ENCODE measurements at places on chromosomes 6 and 20.
A peak's percentile ranks its signal among the peaks of the same experiment; 100 is the strongest.

GRCh38 chr6:162845972-162846371 lies 118.2 kb downstream of the PACRG start:
- DNase-seq: no peak

DNA sequence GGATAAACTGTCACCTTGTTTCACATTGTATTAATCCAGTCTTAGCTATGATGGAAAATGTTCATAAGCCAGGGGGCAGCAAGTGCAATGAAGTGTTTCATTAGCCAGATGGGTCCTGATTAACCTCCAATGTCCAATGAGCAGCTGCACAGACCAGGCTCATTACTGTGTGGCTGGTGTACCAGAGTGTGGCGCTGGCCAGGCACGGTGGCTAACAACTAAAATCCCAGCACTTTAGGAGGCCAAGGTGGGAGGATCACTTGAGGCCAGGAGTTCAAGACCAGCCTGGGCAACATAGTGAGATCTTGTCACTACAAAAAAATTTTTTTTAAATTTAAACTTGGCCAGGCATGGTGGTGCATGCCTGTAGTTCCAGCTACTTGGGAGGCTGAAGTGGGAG lies 201.7 kb upstream of the FOXQ1 start:
- no peak for DNase-seq

DNA sequence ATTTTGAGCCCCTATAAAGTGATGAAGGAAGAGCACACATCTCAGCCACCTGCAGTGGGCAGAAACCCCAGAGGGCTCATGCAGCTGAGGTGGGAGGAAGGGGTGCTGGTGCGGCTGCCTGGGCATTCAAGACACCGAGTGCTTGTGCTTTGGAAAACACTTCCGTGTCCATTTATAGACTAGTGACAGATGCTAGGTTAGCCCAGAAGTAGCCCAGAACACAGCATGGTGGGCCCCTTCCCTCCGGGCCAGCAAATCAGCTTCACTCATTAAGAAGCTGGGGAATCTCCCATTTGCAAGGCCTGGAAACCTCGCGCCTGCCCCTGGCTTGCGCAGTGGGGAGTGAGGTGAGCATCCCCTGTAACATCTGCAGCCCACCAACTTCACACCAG lies 12.9 kb downstream of the BEND3 start:
- no peak for DNase-seq

GRCh38 chr6:134602123-134602522 lies 284.2 kb upstream of the SGK1 start:
- no peak for DNase-seq

DNA sequence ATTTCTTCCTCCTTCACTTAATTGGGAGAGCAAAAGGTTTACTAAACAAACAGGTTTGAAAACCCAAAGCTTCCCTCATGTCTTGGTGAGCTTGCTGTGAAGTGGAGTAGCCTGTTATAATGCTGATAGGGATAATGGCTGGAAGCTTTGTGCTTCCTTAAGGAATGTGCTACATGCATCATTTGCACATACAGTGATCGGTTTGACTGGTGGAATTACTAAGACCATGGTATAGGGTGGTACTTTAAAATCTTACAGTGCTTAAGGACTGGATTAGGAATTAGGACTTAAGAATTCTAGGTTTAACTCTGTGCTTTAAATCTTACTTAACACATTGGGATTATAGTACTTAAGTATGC lies 75.7 kb downstream of the ARID1B start:
- DNase-seq: no peak

- DNase-seq: no peak
Measured at GRCh38 chr6:31621991-31622390, 1.5 kb downstream of the PRRC2A start.

DNA sequence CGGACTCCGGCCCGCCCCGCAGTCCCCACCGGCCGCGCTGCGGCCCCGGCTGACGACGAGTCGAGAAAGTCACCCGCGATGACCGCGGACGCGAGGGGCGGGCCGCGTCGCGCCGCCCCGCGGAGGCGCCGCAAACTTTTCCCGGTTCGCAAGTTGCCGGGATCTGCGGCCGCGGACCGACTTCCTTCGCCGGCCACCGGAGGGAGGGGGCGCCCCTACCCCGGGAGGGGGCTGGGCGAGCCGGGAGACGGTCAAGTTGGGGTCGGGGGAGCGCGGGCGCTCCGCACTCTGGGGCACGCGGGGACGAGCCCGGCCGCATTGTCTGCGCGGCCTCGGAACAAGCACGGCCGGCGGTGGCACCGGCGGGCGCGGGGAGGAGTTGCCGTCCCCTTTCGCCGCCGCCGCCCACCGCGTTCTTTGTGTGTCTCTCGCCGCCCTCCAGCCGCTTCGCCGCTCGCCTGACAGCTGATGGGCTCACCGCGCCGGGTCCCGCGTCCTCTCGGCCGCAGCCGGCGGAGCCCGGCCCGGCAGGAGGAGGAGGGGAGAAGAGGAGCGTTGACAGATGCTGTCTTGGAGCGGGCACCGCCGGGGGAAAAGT lies 131.6 kb downstream of the OGFRL1 start:
- DNase-seq: peak; percentile 34

DNA sequence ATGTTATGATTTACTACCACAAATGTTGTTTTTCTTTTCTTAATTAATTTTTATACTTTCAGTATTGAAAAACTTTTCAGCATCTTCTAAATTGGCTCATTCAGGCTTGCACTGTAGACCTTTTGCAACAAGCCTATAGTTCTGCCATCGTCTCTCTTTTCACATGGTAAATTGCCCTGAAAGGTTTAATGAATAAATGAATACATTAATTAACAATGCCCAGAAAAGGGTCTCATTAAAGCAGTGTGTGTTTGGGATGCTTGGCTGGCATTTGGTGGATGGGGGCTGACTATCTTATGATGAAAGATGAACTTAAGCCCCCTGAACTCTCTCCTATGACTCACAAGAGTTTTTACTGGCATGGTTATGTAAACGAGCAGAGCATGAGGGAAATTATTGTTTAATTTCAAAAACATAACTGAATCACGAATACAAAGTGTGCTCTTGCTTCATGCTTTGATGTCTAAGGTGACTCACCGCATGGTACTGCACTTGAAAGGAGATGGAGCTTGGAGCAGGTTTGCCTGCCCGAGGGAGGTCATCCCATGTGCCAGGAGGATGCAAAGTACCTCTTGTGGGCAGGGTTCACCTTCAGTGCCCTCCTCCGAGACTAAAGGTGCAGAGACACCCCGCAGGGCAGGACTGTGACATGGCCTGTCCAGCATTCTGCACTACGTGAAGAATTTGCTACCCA lies 13.8 kb upstream of the PCK1 start:
- DNase-seq: peak; percentile 58

DNA sequence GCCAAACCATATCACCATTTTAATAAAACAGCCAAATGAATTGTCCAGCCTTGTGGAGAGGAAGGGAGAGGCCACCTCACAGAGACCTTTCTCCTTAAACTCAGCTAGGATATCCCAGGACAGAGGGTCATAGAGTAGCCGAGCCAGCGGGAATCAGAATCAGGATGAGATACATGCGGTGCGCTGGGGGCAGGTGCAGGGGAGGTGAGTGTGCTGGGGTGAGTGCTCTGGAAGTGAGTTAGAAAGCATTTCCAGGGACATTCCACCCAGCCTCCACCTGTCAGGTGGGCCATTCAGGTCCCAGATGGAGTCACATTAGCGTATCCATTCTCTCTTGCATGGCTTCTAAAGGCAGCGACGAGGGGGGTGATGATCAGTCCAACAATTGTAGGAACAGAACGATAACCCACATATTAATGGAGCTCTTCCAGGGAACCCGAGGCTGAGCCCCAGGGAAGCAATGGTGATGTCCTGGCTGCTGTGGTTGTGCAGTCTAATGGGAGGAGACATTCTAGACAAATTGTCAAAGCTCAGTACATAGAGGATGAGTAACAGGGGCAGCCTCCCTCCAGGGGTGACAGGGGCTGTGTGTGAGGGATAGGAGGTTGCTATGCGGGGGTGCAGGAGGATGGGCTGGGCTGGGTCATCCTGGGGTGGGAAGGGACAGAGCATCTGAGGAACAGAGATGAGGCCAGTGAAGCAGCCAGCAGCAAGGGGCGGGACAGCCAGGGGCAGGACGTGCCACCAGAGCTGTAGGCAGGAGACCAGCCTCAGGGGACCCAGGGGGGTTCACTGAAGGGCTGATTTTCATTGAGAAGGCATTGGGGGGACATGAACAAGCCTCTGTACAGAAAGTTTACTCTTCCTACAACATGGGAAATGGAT lies 88.7 kb upstream of the FRMD1 start:
- no peak for DNase-seq

GRCh38 chr20:3510110-3510509 lies 39.3 kb downstream of the ATRN start:
- no peak for DNase-seq

GRCh38 chr6:96330884-96331283 lies 190.7 kb upstream of the UFL1 start:
- no peak for DNase-seq

GRCh38 chr6:1757131-1757530 lies 147.4 kb downstream of the FOXC1 start:
- no peak for DNase-seq

GRCh38 chr6:130394246-130394645 lies 28.4 kb downstream of the TMEM200A start:
- DNase-seq: no peak

- peak; percentile 60 for DNase-seq
Measured at GRCh38 chr6:43263314-43264178, 20.3 kb downstream of the TTBK1 start.

DNA sequence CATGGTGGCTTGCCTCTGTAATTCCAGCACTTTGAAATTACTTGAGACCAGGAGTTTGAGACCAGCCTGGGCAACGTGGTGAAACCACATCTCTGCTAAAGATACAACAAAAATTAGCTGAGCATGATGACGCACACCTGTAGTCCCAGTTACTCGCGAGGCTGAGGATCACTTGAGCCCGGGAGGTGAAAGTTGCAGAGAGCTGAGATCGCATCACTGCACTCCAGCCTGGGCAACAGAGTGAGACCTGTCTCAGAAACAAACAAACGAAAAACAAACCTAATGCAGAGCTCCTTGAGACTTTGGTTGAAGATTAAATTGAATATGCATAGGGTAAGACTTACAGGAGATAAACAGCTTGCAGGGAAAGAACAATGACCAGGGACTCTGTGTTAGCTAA lies 80.8 kb downstream of the SCAF8 start:
- no peak for DNase-seq

- no peak for DNase-seq
Measured at GRCh38 chr20:17896193-17896723, 72.3 kb downstream of the SNX5 start.

DNA sequence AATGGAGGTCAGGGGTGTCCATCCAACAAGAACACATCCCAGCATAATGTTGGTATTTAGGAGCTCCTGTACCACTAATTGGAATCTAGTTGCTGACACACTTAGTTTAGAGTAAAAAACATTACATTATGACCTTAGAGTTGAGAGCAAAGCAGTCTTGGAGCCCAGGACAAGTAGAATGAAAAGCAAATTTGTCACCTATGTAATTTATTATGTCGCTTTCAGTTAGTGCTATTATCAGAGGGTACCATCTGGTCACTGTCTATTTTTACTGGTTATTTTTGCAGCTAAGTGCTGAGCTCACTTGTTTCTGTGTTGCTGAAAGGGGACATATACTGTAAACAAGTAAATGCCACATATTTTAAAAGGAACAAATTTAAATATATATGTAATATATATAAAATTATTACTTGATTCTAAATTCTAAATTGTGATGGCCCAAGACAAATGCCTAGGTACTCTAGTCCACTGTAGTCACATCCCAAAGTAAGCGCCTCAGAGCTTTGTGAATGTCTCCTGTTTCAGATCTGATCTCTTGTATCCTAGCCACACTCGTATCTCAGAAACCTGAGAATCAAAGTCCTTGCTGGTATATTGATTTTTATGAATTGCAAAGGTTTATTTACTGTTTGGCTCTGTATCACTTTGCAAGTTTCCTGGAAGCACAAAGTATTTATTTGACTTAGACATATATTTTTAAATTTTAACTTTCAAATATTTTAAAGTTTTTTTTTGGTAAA lies 148.6 kb upstream of the MAN1A1 start:
- no peak for DNase-seq

GRCh38 chr6:132511210-132511830 lies 1.6 kb downstream of the STX7 start:
- DNase-seq: peak; percentile 66

DNA sequence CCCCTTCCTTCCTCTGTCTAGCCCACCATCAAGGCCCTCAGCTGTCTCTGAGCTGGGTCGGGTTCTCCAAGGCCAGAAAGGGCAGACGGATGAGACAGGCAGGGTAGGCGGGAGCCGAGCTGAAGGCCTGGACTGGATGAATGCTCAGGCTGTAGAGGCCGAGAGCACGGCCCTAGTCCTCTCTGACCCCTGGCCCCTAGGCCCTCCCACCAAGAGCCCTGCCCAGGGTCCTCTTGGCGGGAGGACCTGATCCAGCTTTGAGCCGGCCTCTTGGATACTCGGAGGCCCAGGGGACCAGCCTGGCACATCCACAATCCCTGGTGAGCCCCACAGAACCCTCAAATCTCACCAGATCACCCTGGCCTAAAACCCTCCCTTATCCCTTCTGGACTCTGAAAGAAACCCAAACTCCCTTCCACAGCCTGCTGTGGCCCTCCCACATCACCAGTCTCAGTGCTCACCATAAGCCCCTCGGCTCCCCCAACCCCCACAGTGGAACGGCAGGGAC lies 8.2 kb downstream of the ADISSP start:
- DNase-seq: no peak

- peak; percentile 98 for DNase-seq
Measured at GRCh38 chr20:64062596-64063388, at the start of gene TCEA2. Gene TCEA2, plus strand, starts transcription at chr20:64063198. Its CDS starts 115 bp downstream, at chr20:64063313.

DNA sequence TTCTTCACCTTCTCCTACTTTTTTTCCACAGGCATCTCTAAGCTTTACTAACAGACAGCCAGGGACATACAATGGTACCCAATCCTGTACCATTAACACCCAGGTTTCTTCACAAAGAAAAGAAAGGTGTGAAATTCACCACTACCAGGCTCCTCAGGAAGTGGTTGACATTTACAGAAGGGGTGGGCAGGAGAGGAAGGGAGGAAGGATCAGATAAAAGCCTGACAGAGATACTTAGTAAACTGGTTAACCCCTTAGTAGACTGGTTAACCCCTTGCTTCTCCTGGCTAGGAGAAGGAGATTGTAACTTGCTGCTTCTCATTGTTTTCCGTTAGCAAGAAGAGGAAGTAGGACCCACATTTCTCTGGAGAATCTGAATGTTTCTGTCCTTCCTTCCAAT lies 7.2 kb downstream of the SAMD3 start:
- DNase-seq: no peak

GRCh38 chr6:100184473-100184872 lies 190.4 kb upstream of the MCHR2 start:
- no peak for DNase-seq

GRCh38 chr20:49510562-49511122 lies 28.2 kb upstream of the KCNB1 start:
- DNase-seq: peak; percentile 93

DNA sequence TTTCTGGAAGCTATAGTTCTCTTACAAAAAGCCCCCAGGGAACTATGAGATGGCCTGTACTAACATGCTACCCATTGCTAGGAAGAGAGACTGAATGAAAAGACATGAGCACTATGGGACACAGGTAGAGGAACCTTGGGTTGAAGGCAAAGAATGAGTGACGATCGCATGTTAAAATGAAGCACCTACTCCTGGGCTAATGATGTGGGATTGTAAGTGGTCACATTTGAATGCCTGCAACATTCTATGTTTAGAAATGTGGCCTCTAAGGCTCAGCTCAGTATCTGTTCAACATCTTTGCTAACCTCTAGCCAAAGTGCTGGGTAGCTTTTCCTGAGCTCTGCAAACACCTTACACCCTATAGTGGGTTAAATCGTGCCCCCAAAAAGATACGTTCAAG lies 5.2 kb upstream of the ZC3H12D start:
- no peak for DNase-seq
